ENCODE measurements at places on chromosomes 3 and 15.

DNA sequence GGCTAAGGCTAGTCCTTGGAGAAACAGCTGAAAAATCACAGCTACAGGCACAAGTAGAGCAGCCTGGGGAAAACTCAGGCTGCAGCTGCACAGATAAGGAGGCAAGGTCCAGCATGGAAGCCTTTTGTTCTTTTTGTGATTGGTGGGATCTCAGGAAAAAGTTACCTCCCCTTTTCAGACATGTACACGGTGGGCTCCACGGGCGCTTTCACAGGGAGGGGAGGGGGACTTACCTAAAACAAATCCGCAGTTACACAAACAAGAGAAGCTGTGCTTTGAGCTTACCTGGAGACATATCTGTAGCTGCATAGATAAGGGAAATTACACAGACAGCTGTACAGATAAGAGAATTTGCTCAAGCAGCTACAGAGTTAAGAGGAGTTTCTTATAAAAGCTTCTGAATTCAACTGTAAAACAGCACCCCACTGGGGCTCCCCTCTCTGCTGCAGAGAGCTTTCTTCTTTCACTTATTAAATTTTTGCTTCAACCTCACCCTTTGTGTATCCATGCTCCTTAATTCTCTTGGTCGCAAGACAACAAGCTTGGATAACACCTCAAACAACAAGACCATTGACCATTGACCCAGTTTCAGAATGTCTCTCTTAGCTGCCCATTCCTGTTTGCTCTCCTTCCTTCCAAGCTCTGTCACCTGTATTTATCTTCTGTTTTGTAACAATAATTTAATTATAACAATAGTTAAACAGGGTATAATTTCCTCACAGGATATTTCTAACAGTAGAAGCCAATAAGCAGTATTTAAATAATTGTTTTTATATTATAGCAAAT lies 10.9 kb upstream of the CD200 start:
- DNase-seq = no peak

DNA sequence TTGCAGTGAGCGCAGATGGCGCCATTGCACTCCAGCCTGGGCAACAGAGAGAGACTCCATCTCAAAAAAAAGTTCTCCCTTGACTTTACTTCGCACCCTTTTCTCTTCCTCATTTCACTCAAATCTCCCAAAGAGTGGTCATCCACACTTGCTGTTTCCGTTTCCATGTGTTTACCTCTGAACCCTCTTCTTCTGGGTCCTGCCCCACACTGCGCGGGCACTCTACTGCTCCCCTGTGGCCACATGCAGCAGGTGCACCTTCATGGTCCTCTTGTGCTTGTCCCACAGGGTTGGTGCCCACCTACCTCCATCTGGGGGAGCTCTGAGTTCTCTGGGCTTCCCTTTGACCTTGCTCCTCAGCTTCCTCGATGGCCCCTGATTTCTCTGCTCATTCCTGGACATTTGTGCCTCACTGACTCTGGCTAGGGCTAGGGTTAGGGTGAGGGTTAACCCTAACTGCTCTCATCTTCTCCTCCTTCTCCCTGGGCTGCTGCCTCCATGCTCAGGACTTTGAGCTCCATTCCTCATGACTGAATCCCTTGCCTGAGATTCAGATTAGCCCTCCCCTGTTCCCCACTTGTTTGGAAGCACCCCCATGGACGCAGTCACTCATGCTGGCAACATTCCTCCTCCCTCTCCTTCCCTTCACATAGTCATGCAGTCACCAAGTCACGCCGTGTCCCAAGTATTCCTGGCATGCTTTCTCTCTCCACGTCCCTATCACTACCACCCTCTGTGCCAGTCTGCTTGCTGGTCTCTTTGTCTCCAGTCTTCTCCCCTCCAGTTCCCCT lies 26.6 kb upstream of the KY start:
- DNase-seq = no peak

DNA sequence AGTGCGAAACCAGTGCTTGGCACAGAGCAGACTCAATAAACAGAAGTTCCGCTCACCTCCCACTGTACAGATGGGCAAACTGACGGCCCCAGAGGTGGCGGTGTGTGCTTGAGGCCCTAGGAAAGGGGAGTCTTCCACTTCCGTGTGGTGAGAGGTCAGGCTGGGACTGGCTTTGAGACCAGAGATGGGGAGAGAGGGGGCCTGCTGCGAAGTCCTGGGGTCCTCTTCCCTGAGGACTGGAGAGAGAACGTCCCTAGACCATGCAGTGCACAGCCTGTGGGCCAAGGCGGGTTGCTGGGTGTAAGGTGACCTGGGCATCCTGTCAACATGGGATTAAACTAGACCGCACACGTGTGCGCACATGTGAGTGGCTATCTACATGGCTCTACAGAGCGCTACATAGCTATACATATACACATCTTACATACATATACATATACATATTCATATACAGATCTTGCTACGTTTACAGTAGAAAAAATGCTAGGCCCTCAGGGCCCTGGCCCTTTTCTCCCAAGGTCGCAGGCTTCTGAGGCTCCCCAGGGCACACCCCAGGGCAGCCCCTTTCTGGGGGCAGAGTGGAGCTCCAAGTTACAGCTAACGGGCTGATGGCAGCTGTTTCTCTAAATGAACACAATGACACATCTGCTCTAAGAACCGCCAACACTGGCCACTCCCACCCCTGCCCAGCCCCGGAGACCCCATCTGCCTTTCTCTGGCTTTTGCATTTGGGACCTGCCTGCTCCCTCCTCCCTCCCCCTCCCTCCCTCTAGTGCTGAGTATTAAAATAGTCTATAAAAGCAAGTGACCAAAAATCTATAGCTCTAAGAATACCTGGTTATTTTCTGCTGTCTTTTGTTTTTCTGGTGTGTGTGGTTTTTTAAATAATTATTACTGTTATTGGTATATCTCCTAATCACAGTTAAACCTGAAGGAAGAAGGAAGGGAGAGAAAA lies 47.0 kb downstream of the HCN4 start:
- no peak for DNase-seq

DNA sequence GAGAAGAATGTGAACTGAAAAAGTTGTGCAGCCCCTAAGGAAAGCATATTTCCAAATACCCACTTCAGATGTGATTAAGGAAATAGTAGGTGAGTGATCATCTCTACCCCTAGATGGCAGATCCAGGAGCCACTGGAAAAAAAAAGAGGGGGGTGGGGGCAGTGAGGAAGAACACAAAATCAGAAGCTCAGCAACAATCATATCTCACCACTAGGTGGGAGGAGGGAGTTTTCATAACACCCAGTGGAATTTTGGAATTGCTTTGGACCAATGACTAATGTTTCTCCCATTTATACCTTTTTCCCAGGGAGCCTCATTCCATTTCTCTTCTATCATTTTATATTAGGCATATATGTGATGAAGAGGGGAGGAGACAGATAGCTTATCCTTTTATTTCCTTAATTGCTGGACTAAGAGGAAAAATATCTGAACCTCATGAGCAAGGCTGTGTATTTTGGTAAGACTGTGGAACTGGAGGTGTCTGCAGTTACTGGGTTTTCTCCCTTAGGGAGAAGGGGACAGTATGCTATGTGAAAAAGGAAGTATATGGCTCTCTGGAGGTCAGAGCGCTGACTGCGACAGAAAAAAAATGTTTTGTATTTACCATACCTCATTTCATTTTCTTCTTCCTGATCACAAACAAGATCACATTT lies 363.4 kb downstream of the GAP43 start:
- peak; percentile 43 for DNase-seq

- DNase-seq = no peak
Observed at GRCh38 chr15:52440414-52440813, 88.3 kb downstream of the MYO5A start.

GRCh38 chr3:64209866-64210621 lies 15.2 kb downstream of the PRICKLE2 start:
- no peak for DNase-seq

GRCh38 chr3:105332961-105333360 lies 33.7 kb upstream of the ALCAM start:
- DNase-seq = no peak

DNA sequence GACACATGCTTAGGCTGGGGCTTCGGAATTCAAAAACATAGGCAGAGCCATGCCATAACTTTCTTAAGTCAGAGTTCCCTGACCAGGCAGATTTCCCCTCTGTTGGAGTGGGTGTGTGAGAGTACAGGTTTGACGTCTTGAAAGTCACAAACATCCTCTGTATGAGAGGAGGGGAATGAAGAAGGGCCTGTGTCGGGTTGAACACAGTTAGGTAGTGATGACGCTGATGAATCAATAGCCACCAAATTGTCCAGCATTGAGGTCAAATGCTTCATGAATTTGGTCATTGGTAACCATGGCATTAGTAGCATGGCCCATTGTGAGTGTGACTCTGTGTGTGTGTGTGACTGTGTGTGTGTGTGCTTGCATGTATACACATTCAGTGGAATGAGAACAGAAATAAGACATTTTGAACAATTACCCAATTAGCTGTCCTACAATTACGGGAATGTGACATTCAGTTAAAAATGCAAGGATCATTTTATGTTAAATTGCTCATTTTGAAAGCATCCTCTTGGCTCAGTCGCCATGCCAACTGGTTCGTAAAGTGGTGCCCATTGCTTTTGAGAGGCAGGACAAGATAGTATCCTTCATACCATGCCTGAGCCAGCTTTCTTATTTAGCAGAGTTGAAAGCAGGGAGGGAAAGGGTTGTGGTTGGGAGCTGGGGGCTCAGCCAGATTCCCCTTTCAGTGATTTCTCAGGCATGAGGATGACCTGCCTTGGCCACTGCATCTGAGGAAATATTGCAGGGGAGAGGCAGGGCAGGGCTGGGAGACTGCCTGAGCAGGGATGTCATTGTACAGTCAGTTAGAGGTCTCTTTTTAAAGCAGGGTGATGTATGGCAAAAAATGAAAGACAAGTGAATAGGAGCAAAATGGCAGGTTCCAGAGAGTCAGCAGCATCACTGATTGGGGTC lies 35.4 kb downstream of the RBP2 start:
- DNase-seq = no peak

DNA sequence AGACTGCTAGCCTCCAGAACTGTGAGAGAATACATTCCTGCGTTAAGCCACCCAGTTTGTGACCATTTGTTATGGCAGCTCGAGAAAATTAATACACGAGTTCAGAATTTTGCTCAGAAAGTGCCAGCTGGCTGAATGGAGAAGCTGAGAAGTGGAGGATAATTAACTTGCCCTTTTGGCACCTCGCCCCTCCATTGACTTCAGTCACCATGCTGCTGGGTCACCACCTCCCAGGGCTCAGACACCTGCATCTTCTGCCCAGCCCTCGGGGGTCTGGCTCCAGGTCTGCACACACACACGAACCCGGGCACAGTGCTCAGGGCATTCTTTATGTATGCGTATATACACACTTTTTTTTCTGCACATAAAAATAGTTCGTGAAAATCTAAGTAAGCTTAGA lies 32.0 kb downstream of the AMOTL2 start:
- no peak for DNase-seq

DNA sequence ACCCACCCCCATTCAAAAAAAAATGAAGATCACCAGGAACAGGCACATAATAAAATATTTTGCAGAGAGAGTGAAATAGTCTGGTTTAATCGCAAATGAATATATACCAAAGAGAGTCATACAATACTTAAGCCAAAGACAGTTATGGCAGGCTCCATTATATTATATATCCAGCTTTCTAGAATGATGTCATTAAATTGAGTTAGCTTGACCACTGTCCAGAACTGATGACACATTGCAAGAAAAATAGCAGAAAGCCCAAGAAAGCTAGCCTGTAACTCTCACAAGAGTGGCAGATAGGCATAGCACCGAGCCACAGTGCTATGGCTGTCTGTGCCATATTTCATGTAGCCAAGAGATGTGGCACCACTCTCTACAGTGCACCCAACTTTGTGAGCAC lies 231.9 kb upstream of the SEMA6D start:
- peak; percentile 64 for DNase-seq

DNA sequence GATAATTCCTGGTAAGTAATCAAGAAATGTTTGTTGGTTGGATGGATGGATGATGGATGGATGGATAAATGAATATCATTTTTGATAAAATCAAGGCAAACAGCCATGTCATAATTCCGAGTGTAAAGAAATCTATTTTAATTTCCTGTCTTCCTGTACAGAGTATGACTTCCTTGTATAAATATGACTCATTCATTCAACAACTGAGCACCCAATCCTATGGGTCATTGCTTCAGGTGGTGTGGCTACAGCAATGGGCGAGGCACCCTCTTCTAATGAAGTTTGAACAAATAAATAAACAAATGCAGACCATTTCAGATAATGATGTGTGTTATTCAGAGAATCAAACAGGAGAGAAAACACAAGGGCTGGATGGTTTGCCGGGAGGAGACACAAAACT lies 198.7 kb downstream of the TNIK start:
- no peak for DNase-seq

- peak; percentile 97 for DNase-seq
Observed at GRCh38 chr15:39580485-39581241, at the start of gene THBS1. Gene THBS1, plus strand, starts transcription at chr15:39581079. Its CDS starts 779 bp downstream, at chr15:39581858.

- DNase-seq = peak; percentile 28
Observed at GRCh38 chr15:57881361-57881760, 174.8 kb downstream of the POLR2M start.

- DNase-seq = no peak
Observed at GRCh38 chr15:61169904-61170695, 59.0 kb downstream of the RORA start.

- peak; percentile 83 for DNase-seq
Observed at GRCh38 chr15:40314723-40315276, 7.1 kb upstream of the PLCB2 start.

DNA sequence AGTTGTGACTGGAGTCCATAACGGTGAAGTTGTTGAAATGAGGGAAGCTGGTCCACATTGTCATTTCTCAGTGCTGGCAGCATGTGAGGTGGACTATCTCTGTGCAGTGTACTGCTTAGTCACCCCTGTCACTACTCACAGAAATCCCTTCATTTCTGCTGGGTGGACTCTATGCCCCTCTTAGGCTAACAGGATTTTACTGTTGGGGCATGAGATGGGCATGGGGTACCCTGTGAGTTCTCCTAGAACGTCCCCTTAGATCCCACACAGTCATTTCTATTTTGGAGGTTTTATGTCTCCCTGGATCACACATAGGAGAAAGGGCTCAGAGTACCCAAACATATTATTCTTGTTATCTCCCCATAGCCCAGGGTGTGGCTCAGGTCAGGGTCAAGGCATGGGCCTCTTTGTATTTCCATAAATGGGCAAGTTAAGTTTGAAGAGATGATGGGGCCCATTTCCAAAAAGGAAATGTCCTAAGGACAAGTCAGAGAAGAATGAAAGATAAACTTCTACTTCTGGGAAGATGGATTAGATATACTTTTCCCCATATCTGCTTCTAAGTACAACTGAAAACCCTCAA lies 15.2 kb downstream of the P2RY1 start:
- no peak for DNase-seq
